ENCODE measurements at places on chromosomes 12 and 14.

DNA sequence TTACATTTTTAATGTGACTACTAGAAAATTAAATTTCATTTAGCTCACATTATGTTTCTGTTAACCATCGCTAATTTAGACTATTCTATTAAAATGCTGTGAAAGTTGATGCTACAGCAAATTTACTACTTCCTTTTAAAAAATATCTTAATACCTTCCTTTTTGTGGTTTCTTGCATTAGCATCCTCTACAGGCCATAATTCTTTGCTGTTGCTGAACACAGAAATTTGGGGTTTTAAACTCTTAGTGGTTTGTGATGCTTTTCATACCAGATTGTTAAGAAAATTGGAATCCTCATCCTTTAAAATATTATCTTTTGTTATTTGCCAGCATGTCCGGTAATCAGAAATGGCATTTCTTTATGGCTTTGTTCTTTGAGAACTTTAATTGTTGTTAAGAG is 18.1 kb downstream of the WNK1 start:
- DNase-seq = no peak

DNA sequence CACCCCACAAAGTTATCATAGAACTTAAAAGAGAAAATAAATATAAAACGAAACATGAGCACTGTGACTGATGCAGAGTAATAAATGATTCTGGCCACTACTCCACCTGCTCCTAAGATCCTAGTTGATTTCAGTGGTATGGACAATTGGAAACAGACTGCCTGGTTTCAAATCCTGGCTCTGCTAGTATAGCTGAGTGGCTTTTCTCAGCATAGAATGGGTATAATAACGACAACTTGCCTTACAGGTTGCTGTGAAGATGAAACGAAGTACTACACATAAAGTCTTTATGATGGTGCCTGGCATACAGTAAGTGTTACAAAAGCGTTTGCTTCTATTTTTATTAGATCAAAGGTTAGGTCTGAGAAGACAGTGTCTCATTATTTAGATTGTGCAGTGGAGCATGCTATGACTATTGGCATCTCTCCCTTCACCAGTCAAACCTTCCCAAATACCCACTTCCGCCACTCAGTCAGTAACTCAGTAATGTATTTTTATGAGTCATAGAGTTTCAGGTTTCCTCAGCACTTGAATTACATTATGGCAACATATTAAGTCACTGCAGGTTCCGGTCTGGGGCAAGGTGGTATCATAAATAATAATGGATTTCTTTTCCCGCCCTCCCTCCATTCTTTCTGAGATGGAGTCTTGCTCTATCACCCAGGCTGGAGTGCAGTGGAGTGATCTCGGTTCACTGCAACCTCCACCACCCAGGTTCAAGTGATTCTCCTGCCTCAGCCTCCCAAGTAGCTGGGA is 29.7 kb upstream of the NR2C1 start:
- no peak for DNase-seq

GRCh38 chr14:88985654-88986053 is 161.2 kb downstream of the TTC8 start:
- DNase-seq = no peak

DNA sequence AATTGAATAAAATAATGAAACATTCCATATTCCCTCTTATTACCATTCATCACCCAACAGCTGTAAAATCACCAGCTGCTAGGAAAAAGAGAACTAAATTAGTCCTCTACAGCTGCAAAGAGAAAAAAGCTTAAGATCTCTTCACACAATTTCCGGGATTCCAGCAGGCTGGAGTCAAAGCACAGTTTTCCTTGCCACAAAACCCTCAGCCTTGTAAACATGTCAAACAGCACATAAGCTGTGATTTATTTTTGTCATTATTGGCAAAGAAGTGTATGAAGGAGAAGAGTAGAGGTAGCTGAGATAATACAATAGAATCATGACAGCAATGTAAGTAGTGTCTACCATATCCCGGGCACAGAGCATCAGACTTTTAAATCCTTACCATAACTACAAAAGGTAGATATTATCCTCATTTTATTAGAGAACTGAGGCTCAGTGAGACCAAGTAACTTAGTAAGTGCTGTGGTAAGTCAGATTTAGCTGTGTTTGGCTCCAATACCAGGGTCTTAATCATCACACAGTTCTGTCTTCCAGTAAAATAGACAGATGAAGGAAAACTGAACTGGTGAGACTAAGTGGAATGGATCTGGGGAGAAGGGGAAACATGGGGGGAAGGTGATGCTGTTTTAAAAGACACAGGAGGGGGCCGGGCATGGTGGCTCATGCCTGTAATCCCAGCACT is 57.3 kb downstream of the NTN4 start:
- DNase-seq = no peak

GRCh38 chr12:69966409-69966808 is 141.4 kb downstream of the MYRFL start:
- peak; percentile 34 for DNase-seq

DNA sequence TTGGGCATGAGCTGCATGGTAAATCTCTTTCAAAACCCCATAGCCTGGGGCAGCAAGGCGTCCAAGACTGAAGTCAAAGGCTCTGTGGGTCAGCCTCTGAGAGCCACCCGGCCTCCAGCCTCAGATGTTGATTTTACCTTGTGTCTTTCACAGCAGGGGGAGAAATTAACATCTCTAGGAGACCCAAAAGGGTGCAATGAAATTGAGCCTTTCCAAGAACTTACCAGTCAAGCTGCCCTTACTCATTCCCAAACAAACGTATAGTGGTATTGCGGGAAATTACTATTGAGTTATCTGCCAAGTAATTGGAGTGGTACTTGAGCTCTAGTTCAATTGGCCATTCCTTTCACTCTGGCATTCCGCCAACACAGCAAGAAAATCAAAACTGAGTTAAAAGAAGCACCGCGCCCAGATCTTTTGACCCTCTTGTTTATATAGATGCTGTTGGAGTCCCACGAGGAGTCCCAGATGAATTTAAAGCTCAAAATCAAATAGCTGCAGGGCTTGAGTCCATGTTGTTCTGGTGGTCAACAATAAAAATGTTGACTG is 380.7 kb upstream of the SYT1 start:
- no peak for DNase-seq

- no peak for DNase-seq
These were observed 4.0 kb upstream of the IRF2BPL start for GRCh38 chr14:77032491-77032843.

DNA sequence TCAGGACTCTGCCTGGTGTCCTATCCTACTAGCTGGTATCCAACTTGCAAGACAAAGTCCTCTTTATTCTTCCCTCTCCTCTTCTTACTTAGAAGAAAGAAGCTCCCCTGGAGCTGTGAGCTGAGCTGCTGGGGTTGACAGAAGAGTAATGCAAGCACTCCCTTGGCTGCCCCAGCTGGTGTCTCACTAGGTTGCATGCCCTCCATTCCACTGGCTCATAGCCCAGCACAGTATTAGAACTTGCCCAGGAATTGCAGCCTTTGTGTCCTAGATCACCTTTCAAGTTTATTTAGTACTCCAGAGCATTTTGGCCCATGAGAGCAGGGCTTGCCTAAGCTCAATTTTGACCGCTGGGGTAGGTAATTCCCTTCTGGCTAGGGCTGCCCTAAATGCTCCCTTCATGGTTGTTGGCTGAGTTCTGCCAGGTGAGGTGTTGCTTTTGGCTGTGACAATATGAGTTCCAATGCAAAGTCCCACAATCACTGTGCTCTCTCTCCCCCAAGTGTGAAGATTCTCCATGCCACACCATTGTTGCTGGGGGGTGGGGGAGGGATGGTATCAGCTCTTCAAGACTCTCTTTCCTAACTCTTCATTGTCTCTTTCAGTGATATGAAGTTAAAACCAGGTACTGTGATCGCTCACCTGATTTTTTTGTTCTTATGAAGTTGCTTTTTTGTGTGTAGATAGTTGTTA is 317.4 kb upstream of the DDHD1 start:
- peak; percentile 52 for DNase-seq

GRCh38 chr14:104450811-104451401 is 128.7 kb upstream of the C14orf180 start:
- no peak for DNase-seq

GRCh38 chr14:52862632-52863333 is 71.4 kb upstream of the GNPNAT1 start:
- DNase-seq = peak; percentile 68

GRCh38 chr14:37668646-37669045 is 73.2 kb downstream of the TTC6 start:
- DNase-seq = no peak

DNA sequence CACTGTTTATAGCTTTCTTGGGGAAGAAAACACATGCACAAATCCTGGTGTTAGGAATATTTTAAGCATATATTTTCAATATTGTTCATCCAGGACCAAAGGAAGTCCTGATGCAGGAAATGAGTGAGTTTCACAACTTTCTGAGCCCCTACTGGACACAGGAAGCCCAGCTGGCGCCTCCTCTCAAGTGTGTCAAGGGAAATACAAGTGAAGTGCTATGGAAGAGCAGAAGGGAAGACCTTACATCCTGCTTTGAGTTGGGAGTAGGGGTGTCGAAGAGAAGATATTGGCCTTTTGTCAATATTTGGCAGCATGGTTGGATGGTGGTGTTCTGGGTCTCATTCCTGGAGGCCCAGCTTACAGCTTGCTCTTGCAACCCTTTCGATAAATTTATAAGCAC is 66.1 kb upstream of the ZDHHC17 start:
- peak; percentile 45 for DNase-seq

DNA sequence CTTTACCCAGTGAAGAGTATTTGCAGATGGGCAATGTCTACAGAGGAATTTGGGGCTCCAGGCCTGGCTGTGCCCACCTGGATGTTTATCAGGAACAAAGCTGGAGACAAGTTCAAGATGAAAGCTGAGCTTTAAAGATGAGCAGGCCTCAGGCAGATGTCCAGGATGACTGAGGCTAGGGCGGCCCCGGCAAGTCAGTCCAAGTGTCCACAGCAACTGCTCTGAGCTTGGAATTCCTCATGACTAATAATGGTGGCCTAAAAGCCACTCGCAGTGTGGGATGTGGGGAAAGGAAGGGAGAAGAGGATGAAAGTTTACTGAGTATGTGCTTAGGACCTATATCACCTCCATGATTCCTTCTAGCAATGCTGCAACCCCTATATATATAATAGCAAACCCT is 128.2 kb upstream of the NOS1 start:
- DNase-seq = no peak

Data from mesendoderm (in vitro differentiated cells).